ENCODE measurements at places on chromosomes 7 and 10. TPM values are rescaled to one million over a fixed set of nuclear protein-coding genes. Genes with fewer than 3 reads are reported as not detected.

The NFKB2 gene
- 19.9 TPM for total RNA-seq

The UTF1 gene
- total RNA-seq: not detected

The TUBAL3 gene
- total RNA-seq: not detected

The OTUD1 gene
- total RNA-seq: 4.8 TPM

The AKR1B1 gene
- total RNA-seq: 4,127 TPM

The NEBL gene
- total RNA-seq: 16.7 TPM

The PRLHR gene
- total RNA-seq: 4.2 TPM
